ENCODE measurements at places on chromosomes 7 and 10. TPM values are rescaled to one million over a fixed set of nuclear protein-coding genes. Genes with fewer than 3 reads are reported as not detected.
A peak's percentile ranks its signal among the peaks of the same experiment; 100 is the strongest.

- peak; percentile 83 for DNase-seq
These were observed 14.7 kb downstream of the FKBP6 start for GRCh38 chr7:73342645-73343044.

TAS2R4 gene
- total RNA-seq = 1.3 TPM

DNA sequence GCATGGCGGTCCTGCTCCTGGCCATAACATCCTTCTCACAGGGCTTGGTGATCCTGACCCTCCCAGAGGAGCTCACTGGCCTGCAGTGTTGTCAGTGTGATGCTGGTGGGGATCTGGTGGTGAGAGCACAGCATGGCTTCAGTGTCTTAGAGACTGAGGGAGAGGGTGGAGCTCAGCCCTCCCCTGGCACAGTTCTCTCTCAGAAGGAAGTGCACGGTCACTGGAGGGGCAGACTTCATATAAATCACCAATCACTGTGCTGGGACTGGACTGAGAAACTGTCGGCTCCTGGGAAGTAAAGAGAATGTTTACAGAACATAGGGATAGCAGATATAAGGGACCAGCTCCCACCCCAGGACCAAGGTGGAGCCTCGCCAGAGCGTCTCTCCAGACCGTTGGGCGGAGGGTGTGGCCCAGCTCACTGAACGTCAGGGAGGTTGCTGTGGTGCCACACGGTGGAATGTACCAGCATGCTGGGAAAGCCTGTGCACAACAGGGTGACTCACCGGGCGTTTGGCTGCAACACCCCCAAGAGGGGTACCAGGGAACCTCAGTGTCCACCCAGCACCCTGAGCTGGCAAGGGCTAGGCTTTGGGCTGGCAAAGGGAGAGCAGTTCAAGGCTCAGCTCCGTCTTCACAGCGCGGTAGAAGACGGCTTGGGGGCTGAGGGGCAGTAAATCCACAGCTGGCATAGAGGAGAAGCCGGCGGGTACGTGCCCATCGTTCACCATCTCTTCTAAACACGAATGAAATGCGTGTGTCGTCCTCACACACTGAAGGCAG is 8.8 kb upstream of the GET4 start:
- no peak for DNase-seq

- no peak for DNase-seq
These were observed 624.0 kb downstream of the NRG3 start for GRCh38 chr10:82498976-82499375.

DNA sequence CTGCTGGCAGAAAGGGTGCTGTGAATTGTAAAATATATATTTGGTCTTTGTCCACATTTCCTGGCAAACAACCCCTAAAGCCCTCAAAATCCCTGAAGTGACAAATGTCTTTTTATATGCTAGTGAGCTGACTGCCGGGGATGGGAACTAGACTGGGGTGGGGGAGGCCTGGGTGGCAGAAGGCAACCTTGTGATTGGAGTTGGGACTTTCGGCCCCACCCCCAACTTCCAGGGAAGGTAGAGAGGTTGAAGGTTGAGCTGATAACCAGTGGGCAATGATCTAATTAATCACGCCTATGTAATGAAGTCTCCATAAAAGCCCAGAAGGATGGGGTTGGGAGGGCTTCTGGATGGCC is 2.7 kb downstream of the EPHA1 start:
- peak; percentile 88 for DNase-seq

- DNase-seq = no peak
These were observed 550 bp upstream of the PLAU start for GRCh38 chr10:73910401-73910763.

HOXA9 gene
- not detected for total RNA-seq

PILRB gene
- 55.2 TPM for total RNA-seq

GRCh38 chr10:98536551-98536950 is 89.8 kb upstream of the HPS1 start:
- DNase-seq = no peak

STK31 gene
- total RNA-seq = 1.6 TPM

DNA sequence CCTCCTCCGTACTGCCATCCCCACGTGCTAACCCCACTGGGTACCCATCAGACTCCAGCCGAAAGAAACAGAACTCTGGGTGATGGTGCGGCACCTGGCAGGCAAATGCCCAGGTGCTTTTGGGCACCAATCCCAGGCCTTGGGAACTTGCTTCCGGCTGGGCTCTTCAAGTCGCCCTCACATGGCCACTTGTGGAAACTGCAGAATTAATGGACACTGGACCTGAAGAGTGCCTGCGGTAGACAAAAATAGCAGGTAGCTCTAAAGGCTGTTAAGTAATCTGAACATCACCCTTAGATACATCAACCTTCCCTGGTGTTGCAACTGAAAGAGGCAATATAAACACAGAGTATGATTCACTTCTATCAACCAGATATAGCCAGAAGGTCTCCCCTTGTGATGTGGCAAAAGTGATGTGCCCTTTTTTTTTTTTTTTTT is 644.4 kb downstream of the GRM8 start:
- peak; percentile 87 for DNase-seq

SSMEM1 gene
- total RNA-seq = not detected

GRCh38 chr10:61746377-61746776 is 83.6 kb downstream of the CABCOCO1 start:
- DNase-seq = no peak

RPEL1 gene
- not detected for total RNA-seq

CALML3 gene
- not detected for total RNA-seq

CCL24 gene
- total RNA-seq = not detected

- peak; percentile 20 for DNase-seq
These were observed 60.7 kb upstream of the PFKP start for GRCh38 chr10:3006607-3007006.

ARHGAP22 gene
- 6.5 TPM for total RNA-seq

SCART1 gene
- 0.29 TPM for total RNA-seq

EPHB6 gene
- total RNA-seq = 36.9 TPM

TLX1 gene
- not detected for total RNA-seq

DNA sequence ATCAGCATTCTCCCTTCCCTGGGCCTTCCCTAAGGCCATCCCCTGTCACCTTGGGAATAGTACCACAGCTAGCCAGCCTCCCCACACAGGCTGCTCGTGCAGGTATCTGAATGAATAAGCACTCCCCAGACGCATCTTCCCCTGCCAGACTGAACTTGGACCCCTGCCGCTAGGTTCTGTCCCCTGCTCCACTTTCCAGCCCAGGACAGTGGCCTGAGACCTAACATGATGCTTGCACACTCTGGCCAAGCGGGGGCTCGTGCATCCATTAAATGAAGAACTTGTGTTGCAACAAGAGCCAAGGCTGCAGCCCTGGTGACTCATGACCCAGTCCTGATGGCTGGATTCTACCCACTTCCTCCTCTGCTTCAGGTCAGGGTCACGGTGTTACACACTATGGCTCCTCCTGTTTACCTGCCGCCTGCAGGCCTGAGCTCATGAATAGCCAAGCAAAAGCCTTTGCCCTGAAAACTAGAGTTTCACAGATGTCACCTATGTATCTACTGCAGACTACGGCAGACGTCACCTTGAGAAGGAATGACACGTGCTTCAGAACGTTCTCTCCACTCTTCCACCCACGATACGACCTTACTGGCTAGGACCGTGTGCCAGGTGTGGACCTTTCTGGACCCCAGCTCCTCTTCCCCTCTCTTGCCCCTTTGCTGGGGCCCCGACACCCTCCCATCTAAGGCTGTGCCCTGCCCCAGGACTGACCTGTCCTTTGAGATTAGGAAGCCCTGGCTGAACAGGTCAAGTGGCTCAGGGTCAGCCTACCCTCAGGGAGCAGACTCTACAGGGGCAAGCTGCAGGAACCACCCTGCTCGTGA is 6.5 kb downstream of the ASB13 start:
- peak; percentile 57 for DNase-seq

DNA sequence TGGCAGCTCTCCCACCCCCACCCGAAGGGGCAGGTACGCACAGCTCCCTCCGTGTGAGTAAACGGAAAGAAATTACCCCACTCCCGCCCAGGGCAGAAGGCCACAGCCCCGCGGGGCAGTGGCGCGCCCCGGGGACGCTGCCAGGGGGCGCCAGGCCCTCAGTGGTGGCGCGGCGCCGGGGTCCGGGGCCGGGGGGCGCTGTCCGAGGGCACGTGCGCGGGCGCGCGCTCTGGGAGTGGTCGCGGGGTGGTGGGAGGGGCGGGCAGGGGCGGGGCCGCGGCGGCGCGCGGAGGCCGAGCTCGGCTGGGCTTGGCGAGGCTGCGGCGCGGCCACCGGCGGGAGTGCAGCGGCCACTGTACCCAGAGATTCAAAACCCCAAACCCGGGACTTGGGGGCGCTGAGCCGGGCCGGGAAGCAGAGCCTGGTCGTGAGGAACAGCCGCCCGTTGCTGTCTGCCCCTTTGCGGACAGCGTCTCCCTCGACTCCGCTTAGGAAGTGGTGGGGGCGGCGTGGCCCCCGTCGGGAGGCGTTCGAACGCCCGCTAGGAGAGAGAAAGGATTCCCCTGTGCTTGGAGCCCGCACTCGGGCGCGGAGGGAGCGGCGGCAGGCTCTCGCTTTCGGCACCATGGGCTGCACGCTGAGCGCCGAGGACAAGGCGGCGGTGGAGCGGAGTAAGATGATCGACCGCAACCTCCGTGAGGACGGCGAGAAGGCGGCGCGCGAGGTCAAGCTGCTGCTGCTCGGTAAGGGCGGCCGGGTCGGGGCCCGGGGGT is at the start of gene GNAI1:
Gene GNAI1, plus strand, starts transcription at position 296 of the 773 bp plus-strand sequence. Its CDS starts 330 bp downstream, at position 626.
- DNase-seq = peak; percentile 93

GRCh38 chr7:26787701-26788100 is 76.7 kb downstream of the SKAP2 start:
- DNase-seq = no peak

- peak; percentile 83 for DNase-seq
These were observed 1.6 kb downstream of the TAC1 start for GRCh38 chr7:97733276-97734161.

GRCh38 chr10:59019603-59020002 is 156.8 kb upstream of the PHYHIPL start:
- no peak for DNase-seq

DNA sequence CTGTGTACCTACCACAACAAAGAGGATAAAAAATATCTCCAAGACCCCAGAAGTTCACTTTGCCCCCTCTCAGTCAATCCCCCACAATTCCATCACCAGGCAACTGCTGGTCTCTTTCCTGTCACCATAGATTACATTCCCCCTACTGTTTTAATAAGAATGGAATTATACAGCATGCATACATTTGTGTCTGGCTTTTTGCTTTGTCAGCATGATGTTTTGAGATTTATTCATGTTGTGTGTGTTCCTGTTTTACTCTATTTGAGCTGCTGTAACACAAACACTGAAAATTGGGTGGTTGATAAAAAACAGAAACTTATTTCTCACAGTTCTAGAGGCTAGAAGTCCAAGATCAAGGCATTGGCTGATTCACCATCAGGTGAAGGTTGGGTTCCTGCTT is 214.5 kb upstream of the IGFBP3 start:
- no peak for DNase-seq

- DNase-seq = no peak
These were observed 3.9 kb downstream of the PTPRZ1 start for GRCh38 chr7:121876656-121877500.

All from endodermal cell (in vitro differentiated cells).